Cortex of kidney (tissue), 1 donor: ENCODE measurements at places on chromosomes 5 and 9.

GRCh38 chr5:141637767-141638419 is 1.1 kb downstream of the RELL2 start:
- no peak for DNase-seq

DNA sequence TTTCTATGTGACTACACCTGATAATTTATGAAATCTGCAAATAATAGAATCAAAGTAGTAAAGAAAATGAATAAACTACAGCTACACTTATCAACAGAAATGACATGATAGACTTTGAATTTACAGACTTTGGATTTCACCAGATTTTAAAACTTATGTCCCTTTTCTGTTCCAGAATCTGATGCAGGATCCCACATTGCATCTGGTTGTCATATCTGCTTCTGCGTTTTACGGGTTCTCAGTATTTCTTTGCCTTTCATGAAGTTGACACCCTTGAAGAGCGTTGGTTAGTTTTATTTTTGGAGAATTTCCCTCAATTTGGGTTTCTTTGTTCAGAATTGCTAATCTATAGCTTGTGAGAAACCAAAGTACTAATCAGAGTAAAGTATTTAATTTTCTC is 174.9 kb upstream of the ADCY2 start:
- DNase-seq = no peak

DNA sequence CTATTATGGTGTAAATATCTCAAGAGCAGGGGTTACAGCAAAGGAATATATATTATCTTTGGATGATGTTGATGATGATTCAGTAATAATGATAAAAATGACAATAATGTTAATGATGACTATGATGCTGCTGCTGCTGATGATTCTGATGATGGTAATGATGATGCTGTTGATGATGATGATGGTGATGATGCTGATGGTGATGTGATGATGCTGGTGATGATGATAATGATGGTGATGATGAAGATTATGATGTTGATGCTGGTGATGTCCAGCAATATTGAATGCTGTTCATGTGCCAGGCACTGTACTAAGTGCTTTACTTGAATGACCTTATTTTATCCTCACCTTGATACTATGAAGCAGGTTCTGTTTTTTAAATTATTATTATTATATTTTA is 226.0 kb upstream of the ANKH start:
- DNase-seq = no peak

GRCh38 chr9:90767523-90768100 is 34.0 kb upstream of the SYK start:
- no peak for DNase-seq

GRCh38 chr5:124459984-124460383 is 286.5 kb downstream of the ZNF608 start:
- DNase-seq = no peak

DNA sequence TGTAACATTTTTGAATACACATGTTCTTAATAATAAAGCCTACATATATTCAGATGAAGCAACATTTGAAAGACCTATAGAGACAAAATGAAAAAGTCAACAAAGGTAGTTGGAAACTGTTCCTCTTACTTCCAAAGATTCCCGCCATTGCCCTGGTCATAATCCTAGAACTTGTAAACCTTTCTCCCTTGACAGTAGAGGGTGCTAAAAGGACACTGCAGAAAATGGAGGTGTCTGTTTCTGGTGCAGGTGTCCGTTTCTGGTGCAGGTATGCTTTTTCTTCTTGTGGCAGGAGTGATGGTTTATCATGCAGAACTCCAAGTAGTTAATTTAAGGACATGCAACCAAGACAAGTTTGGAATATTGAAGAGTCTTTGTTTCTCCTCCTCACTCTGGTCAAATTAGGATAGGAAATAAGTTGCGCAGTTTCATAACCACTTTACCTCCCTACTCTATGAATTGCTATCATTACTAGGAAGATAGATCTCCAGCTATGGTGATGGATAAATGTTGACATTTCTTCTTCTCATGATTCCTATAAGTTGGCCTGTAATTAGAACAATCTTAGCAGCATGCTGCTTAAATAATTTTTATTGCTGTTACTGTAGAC is 56.0 kb upstream of the FAM174A start:
- DNase-seq = no peak

GRCh38 chr5:126641387-126641786 is 40.6 kb downstream of the PHAX start:
- DNase-seq = no peak

DNA sequence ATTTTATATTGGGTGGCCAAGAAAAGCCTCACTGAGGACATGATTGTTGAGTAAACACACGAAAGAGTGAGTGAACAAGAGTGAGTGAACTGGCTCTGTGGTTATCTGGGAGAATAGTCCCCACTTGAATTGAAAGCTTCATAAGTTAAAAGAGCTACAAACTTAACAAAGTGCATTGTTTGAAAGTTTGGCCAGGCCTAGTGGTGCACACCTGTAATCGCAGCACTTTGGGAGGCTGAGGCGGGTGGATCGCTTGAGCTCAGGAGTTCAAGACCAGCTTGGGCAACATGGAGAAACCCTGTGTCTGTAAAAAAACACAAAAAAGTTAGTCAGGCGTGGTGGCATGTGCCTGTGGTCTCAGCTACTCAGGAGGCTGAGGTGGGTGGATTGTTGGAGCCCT is 26.9 kb downstream of the SMC2 start:
- no peak for DNase-seq

DNA sequence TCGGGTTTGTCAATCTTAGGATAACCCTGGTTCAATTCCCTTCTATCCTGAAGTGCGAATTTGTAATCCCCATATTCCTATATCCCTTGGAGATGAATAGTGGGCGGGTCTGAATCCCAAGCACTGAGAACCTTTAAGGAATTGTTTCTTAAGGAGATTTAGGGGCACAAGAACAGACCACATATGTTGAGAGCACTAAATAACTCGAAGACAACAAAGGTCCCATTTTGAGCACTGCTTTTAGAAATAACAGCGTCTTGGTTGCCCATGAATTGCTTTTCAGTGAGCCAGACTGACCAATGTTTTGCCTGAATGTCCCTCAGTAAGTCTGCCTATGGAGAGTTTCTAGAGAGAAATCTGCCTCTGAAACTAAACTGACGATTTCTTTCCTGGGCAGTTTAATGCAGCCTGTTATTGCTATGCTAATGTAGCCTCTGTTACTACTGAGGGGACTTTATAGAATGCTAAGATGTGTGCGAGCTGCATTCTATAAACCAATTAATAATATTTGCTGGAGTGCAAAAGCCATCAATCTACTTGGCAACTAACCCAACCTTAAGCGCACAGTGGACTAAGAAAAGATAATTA is 445.0 kb upstream of the DMAC1 start:
- no peak for DNase-seq

DNA sequence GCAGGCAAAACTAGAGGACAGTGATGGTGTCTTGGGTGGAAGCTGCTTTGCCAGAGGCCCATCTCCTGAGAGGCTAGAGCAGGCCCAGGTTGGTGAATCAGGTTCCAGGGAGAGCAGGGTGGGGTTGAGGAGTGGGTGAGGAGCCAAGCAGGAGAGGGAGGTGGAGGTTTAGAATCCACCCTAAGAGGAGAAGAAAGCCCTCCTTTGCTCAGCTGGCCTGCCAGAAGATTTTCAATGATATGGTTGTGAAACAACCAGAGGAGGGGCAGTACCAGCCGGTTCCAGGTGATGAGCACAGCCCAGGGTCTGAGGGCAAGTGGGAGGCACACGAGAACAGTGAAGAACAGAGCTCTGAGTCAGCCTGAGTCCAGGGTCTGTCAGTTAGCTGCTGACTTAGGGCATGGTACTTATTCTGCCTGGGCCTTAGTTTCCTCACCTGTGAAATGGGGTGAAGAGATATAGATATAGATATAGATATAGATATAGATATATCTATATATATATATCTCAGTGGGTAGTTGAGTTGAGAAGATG is 17.8 kb downstream of the PPARGC1B start:
- DNase-seq = no peak
